Activated CD4-positive, CD25-positive, alpha-beta regulatory T cell treated with anti-CD3 and anti-CD28 coated beads, Interleukin-2, amount 50 U/mL, for 72 hours (primary cell): ENCODE measurements at places on chromosomes 7 and 10.

DNA sequence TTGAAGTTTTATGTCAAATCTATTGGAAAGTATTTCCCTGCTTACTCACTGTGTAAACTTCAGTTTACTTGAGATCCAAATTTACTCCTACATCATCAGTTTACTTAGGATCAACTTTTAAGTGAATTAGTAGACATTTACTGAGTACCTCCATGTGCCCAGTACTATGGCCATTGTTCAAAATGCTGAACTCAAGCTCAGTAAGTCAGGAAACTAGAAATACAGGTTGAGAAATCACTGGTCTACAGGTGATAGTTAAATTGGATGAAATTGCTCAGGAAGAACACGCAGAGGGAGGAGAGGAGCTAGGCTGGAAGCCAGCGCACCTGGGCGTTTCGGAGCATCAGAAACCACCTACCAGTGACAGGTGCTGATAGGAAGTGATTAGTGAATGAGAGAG, 25.5 kb upstream of the EBLN1 start:
- DNase-seq = no peak

DNA sequence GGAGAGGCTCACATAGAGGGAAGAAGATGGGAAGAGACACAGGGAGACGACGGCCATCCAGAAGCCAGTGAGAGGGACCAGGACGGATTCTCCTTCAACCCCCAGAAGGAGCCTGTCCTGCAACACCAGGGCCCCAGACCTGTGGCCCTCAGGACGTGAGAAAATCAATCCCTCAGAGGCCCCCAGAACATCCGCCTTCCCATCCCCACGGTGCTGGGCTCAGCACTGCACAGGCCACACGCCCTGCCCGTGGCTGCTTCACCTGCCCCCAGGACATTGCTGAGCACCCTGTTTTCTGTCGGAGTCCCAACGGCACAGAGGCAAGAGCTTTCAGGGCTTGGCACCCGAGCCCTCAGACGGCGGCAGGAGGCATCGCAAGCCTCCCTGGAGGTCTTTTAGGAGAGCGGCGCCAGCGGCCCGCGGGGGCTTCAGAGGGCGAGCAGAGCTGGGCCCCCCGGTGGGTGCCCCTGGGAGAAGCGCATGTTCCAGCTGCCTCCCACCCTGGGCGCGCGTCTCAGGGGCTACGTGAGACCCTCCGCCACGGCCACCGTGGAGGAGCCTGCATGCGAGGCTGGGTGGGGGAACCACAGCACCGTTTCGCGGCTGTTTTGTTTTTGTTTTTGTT, 42.8 kb downstream of the PDGFA start:
- peak; percentile 18 for DNase-seq

DNA sequence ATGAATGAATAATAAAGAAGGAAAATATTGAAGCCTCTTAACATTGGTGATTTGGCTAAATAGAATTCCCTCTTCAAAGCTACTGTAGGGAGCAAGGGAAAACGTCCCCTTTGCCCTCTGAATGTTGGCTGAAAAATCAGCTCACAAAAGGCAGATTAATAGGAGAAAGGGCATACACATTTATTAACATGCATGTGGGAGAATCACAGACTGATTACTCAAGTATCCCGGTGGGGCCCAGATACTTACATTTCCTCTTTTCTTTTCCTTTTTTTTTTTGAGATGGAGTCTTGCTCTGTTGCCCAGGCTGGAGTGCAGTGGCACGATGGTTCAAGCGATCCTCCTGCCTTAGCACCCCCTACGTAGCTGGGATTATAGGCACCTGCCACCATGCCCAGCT, 68.5 kb downstream of the HK1 start:
- DNase-seq = no peak

DNA sequence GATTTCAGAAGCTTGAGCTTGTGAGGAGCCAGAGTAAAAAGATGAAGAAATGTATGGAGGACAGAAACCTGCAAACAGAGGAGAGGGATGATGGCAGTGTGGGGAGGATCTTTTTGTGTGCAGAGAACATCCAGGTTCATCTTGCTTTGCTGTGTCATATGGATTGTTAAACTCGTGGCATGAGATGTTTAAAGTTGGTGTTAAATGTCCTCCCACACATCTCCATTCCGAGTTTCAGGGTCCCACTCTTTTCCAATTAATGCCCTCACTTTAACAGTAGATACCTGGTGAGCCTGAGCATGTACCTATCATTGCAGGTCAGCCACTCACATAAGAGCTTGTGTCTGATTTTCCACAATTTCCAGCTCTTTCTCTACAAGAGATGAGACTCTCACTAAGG, 147.7 kb downstream of the ST7 start:
- no peak for DNase-seq

GRCh38 chr7:2542916-2543871, 12.1 kb downstream of the BRAT1 start:
- no peak for DNase-seq
